ENCODE measurements at places on chromosomes 3 and 15. TPM values are rescaled to one million over a fixed set of nuclear protein-coding genes. Genes with fewer than 3 reads are reported as not detected.

SLC9A9 gene
- total RNA-seq, result 13.8 TPM

MUC4 gene
- under 0.01 TPM for total RNA-seq

FAIM gene
- total RNA-seq, result 1.8 TPM

- no peak for DNase-seq
Measured at GRCh38 chr3:16514755-16515353, 1.4 kb upstream of the RFTN1 start.

DNA sequence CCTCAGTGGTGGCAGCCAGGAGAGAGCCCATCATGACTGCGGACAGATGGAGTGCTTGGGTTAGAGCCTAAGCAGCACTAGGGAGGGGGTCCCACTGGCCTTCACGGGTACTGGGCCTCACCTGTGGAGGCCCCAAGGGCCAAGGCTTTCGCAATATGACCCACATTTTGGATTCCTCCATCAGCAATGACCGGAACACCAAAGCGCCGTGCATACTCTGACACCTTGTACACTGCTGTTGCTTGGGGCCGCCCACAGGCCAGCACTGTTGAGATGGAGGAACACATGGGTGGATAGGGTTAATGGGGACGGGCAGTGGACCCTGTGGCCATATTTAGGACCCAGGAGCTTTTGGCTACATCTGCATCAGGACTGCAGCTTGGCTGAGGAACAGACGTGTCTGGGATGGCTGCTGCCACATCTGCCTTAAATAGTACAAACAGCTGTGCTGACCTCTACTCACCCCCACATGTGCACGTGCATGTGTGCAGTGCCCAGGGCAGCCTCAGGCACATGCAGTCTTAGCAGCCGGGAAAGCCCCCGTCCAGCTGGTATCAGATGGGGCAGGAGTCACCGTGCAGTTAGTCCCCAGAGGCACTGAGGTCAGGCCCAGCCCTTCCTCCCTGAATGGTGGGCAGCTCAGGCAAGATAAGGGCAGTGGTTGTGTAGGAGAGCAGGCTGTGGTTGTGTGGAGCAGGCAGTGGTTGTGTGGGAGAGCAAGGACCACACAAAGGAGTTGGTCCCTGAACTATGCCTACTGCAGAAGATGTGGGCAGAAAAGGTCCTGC is 3.3 kb downstream of the NDUFAF3 start:
- no peak for DNase-seq

- no peak for DNase-seq
Measured at GRCh38 chr15:78716651-78717050, 75.6 kb upstream of the CHRNB4 start.
